ENCODE measurements at places on chromosomes 7 and 10. TPM values are rescaled to one million over a fixed set of nuclear protein-coding genes. Genes with fewer than 3 reads are reported as not detected.

Gene PDGFA
- total RNA-seq, result 2.1 TPM

GRCh38 chr7:156474241-156474743, 166.3 kb upstream of the RNF32 start:
- H3K27ac ChIP-seq, result no peak overlapping the region
- no peaks in the 10 kb centered on the region for H3K4me1 ChIP-seq
- no peak for DNase-seq
- peaks cover 45% of the 10 kb centered on the region for H3K27me3 ChIP-seq
- no peaks in the 10 kb centered on the region for H3K36me3 ChIP-seq
- H3K4me3 ChIP-seq, result no peak overlapping the region

Gene LCOR
- 39.2 TPM for total RNA-seq

Gene CHST12
- total RNA-seq, result 21.8 TPM

Gene VWA2
- not detected for total RNA-seq

- no peak for DNase-seq
- H3K4me1 ChIP-seq, result peaks cover 7% of the 10 kb centered on the region
- H3K27me3 ChIP-seq, result peaks cover 86% of the 10 kb centered on the region
- peak overlapping the region; percentile 41 for H3K4me3 ChIP-seq
- no peak overlapping the region for H3K27ac ChIP-seq
- H3K36me3 ChIP-seq, result no peaks in the 10 kb centered on the region
These were observed 587 bp downstream of the HOXA10 start for GRCh38 chr7:27173511-27173955.

DNA sequence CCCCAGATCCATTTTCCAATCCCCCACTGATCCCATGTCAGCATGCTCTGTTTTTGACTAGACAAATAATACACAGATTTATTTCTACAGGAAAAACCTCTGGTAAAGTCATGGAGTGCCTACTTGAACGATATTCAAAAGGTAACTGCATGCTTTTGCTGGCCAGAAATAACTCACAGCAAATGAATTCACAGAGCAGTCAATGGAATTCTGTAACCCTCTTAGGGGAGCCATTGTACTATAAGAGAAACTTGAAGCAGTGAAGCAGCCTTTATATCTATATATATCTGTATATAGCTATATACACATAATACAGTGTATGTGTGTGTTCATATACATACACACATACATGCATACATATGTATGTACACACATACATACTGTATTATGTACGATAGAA, 29.0 kb upstream of the MEOX2 start:
- DNase-seq, result no peak
- H3K36me3 ChIP-seq, result no peaks in the 10 kb centered on the region
- no peak overlapping the region for H3K4me3 ChIP-seq
- no peak overlapping the region for H3K27ac ChIP-seq
- H3K4me1 ChIP-seq, result no peaks in the 10 kb centered on the region
- H3K27me3 ChIP-seq, result peaks cover 22% of the 10 kb centered on the region

Gene TUBB8
- 0.24 TPM for total RNA-seq

DNA sequence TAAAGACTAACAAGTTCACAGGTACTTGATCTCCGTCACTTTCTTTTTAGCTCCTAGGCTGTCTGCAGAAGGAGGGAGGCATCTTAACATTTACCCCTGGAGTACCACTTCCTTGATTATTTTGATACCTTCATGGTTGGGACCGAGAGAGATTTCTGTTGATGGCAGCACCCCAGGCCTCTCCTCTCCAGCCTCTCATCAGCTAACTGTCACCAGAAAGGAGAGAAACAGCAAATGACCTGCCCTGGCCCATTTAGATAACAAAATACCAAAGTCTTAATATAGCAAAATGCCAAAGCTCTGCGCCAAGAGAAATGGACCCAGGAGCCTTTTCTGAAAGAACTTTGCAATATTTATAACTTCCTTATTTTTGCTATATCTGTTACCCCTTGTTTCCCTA, 30.0 kb upstream of the KLHL7 start:
- peaks cover 4% of the 10 kb centered on the region for H3K4me1 ChIP-seq
- H3K27me3 ChIP-seq, result no peaks in the 10 kb centered on the region
- H3K4me3 ChIP-seq, result no peak overlapping the region

DNA sequence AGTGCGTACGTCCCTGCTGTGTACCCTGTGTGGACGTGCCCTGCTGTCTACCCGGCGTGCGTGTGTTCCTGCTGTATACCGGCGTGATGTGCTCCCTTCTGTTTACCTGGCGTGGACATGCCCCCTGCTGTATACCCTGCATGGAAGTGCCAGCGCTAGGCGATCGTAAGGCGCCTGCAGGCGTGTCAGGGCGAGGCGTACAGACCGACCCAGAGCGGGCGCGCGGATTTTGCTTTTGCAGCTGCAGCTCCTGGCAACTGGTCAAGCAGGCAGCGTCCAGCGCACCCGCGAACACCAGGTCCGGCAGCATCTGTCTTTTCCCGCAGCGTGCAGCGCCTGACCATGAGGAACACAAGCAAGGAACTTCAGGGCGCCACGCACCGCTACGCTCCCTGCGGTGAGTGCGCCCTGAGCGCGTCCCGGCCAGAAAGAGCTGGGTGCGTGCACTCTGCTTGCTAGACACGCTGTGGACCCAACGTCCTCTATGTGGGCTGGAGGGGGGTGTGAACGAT, 680 bp downstream of the C7orf57 start:
- DNase-seq, result no peak
- peaks cover 37% of the 10 kb centered on the region for H3K27me3 ChIP-seq
- H3K27ac ChIP-seq, result no peak overlapping the region
- H3K4me1 ChIP-seq, result peaks cover 6% of the 10 kb centered on the region

DNA sequence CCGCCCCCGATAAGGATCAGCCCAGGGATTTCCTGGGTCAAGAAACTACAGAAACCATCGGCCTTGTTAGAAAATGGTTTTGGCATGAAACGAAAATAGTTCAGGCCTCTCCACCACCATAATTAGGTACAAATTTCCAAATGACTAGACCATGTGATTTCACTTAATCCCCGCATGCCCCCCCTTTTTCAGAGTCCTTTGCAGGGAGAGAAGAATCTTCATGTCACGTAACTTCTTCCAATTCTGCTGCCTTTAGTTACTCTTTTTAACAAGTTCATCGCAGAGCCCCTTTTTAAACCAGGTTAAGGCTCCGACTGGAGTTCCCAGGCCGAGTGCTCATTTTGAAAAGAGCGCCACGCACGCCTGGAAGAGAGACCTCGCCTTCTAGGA, 3.4 kb downstream of the PDGFA start:
- H3K4me3 ChIP-seq, result no peak overlapping the region
- peaks cover 12% of the 10 kb centered on the region for H3K4me1 ChIP-seq
- no peaks in the 10 kb centered on the region for H3K36me3 ChIP-seq
- H3K27ac ChIP-seq, result no peak overlapping the region

GRCh38 chr10:59536167-59537014, 173.3 kb downstream of the SLC16A9 start:
- no peak overlapping the region for H3K4me3 ChIP-seq
- H3K27me3 ChIP-seq, result no peaks in the 10 kb centered on the region
- no peaks in the 10 kb centered on the region for H3K36me3 ChIP-seq
- DNase-seq, result peak; percentile 88
- H3K4me1 ChIP-seq, result peaks cover 22% of the 10 kb centered on the region
- peak overlapping the region; percentile 48 for H3K27ac ChIP-seq

Gene EIF5AL1
- total RNA-seq, result 2.7 TPM

DNA sequence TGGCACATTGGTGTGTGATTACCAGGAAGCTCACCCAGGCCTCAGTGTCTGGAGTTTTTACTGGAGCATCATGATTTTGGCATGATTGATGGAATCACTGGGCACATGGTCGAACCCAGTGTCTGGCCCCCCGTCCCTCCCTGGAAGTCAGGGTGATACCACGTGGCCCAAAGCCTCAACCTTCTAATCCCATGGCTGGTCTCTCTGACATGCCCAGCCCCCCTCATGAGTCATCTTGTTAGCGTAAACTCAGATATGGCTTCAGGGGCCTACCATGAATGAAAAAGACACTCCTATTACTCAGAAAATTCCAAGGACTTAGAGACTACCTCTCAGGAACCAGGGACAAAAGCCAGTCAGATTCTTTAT, 109.3 kb downstream of the GRK5 start:
- peaks cover 61% of the 10 kb centered on the region for H3K4me1 ChIP-seq
- no peaks in the 10 kb centered on the region for H3K27me3 ChIP-seq
- DNase-seq, result peak; percentile 82
- peak overlapping the region; percentile 85 for H3K27ac ChIP-seq

Gene HOXA10
- not detected for total RNA-seq

Gene DKK1
- 0.28 TPM for total RNA-seq

All from A673 (cell line).